ENCODE measurements at places on chromosomes 6 and 20.
A peak's percentile ranks its signal among the peaks of the same experiment; 100 is the strongest.

DNA sequence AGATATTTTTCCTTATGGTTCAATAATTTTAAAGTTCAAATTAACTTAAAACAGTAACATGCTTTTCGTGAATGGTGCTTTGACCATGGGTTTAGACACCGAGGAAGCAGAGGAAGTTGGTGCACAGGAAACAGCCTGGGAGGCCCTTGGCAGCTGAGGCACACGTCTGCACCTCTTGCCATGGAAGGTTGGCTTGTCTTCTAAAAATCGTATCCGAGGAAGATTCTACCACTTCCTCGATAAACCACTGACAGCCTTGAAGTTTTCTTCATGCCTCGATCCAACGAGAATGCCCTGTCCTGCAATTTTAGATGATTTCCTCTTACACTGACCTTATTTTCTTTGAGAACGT lies 12.2 kb downstream of the DLL1 start:
- no peak for DNase-seq

DNA sequence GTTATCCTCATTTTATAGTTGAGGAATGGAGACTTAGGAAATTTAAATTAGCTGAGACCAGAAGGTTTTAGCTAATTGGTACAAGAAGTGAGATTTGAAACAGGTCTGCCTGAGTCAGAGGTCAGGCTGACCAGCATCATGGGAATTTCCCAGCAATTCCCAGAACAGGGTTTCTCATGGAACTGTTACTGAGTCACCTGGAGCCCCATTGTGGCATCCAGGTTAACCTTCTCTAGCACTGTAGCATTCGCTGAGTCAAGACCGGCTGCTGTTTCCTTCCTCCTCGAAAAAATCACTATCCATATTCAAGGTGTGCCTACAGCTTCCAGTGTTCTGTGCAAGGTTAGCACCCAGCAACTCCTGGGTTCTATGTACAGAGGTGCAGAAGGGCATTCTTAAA lies 238.0 kb upstream of the MAN1A1 start:
- DNase-seq = no peak

DNA sequence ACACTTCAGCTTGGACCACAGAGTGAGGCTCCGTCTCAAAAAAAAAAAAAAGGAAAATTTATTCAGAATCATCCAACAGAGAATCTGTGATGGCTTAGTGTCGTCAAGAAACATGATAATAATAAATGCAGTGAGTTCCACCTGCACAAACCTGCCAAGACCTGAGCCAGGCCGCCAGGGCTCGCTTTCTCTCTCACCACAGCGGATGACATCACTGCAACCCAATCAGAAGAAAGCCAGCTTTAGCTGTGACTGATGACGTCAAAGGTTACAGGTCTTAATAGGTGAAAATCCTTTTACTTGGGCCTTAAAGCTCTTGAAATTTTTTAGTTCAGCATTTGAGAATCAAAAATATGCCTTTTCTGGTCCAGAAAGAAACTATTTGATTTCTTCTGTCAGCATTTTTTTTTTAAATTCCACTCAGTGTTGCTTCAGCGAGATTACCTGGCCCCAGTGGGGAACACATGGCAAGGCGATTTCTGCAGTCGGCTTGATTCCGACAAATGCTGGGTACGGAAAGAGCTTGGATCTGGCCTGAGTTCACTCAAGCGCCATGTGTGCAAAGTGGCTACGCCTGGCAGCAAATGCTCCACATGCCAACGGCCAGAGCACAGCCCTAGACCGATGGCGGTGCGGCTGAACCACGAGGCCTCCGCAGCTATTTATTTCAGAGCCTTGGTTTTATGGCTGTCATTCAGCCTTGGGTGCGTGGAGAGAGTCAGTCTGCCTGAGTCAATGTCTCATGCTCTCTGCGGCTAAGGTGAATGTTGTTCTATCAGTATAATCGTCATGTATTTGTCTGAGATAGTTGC lies 105.7 kb upstream of the QKI start:
- DNase-seq = no peak

- no peak for DNase-seq
These were observed 36.6 kb upstream of the GFOD1 start for GRCh38 chr6:13523826-13524622.

GRCh38 chr20:62861726-62862336 lies at the start of gene TCFL5:
Gene TCFL5, minus strand, starts transcription at chr20:62861822. Its CDS starts 152 bp downstream, at chr20:62861670.
- peak; percentile 62 for DNase-seq

GRCh38 chr6:30814146-30815040 lies 69.9 kb upstream of the DDR1 start:
- DNase-seq = no peak

DNA sequence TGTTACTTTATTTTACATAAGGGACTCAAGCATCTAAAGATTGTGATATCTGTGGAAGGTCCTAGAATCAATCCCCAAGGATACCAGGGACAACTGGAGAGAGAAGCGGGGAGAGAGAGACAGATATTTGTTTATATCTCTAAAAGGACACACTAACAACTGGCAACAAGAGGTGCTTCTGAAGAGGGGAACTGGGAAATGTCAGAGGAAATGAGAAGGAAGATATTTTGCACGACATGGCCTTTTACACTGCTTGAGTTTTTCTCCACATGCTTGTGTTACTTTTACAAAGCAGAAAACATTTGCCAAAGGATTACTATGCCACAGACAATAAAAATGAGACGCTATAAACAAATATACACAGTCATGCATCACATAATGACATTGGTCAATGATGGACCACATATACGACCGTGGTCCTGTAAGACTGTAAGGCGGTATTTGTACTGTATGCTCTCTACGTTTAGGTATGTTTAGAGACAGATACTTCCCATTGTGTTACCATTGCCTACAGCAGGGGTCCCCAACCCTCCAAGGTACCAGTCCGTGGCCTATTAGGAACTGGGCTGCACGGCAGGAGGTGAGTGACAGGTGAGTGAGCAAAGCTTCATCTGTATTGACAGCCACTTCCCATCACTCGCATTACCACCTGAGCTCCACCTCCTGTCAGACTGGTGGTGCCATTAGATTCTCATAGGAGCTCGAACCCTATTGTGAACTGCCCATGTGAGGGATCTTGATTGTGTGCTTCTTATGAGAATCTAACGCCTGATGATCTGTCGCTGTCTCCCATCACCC lies 64.6 kb upstream of the PTPN1 start:
- DNase-seq = no peak

DNA sequence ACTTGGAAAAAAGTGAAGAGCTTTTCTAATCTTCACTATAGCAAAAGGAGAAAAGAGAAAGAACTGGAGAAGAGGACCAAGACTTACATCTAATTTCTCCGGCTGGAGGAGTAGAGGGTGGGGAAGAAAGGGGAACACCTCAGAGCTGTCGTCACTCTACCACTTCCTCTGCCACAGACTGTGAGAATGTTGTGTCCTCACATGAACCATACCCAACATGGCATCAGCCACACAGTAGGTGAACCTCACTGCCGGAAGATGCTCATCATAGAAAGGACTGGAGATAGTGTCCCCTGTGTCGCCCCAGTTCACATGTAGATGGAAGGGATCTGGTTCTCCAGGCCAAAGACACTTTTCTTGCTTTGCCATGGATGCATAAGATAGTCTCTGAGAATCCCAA lies 604.4 kb upstream of the NOX3 start:
- no peak for DNase-seq

DNA sequence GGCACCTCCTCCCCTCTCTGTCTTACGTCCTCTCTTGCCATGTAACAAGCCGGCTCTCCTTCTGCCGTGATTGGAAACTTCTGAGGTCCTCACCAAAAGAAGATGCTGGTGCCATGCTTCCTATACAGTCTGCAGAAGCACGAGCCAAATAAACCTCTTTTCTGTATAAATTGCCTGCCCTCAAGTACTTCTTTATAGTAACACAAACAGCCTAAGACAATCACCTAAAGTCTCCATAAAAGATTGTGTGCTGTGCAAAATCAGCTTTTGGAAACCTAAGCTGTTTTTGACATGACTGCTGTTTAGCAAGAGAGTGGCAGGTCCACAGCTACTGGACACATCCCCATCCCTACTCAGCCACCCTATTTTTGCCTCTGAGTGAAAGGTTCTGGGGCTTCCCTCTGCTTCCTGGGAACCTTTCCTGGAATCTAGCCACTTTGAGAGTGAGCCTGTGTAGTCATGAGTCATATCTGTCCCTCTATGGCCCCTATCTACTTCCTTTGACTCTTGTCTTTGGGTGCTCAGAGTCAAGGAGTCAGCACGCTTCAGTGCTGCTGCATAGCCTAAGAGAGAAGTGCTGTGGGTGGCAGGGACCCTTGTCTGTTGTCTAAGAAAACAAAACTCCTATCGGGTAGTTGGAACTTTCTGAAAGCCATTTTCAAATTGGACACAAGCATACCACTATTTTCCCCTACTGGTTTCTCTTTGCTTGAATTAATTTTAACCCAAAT lies 110.0 kb downstream of the PPP1R14C start:
- no peak for DNase-seq

DNA sequence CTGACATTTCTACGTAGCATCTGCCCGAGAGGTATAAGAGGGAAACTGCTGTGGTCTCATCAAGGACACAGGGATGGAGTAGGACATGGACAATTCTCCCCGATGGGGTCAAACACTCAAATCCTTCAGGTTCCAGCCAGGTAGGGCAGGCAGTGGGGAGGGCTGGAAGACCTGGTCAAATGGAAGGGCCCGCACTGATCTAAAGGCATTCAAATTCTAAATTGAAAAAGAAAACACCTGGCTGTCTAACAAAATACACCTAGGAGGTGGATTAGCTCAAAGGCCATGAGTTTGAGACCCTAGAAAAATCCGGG lies 8.2 kb downstream of the DUSP15 start:
- DNase-seq = no peak

GRCh38 chr6:5466281-5467136 lies 205.2 kb downstream of the FARS2 start:
- no peak for DNase-seq

DNA sequence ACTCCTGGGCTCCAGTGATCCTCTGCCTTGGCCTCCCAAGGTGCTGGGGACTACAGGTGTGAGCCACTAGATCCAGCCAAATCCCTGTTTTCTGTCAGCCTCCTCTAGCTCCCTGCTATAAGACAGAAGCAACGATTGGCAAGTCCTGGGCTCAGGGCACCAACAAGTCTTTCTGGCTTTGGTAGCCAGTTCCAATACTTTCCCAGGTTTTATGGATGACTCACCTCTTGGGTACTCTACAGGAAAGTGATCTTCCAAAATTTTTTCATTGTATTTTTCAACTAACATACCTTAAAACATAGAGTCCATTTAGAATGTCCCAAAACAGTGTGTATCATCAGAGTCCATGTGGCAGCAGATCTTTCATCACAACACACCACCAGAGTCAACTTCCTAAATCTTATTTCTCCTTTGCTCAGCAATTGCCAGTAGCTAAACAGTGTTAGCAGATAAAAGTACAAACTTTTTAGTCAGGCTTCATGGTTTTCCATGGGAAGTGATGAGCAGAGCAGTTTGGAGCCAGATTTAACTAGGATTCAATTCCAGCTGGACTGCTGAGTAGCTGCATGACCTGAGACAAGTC lies 13.3 kb downstream of the GABBR1 start:
- DNase-seq = no peak

DNA sequence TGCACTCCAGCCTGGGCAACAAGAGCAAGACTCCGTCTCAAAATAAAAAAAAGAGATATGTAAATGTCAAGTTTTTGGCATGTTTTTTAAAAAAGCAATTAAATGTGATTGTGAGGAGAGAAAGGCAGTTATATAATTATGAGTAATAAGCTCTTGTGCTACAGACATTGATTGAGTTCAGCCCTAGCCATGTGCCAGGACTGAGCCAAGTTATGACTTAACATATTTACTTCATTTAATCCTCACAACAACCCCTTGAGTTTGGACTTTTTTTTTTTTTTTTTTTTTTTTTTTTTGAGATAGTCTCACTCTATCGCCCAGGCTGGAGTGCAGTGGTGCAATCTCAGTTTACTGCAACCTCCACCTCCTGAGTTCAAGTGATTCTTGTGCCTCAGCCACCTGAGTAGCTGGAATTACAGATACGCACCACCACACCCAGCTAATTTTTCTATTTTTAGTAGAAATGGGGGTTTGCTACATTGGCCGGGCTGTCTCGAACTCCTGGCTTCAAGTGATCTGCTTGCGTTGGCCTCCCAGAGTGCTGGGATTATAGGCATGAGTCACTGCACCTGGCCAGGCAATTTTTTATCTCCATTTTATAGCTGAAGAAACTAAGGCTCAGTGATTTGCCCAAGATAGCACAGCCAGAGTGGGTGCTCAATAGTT lies 15.0 kb upstream of the CSE1L start:
- no peak for DNase-seq

DNA sequence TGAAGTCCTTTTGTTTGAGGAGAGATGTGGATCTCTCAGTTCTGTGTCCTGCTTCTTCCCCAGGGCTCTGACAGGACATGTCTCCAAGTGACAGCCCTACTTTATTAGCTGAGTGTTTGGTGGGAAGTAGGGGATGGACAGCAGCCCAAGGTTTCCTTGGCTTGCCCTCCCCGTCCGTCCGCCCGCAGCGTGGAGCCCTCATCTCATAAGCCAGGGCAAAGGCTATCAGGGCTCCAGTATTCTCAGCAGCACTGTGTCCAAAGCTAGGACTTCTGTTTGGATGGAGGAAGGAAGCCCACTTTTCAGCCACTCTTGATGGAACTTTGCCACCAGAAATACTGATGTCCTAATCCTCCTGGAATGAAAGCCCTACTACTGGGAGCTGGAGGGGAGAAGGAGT lies 13.6 kb downstream of the CDC5L start:
- DNase-seq = no peak

GRCh38 chr6:88492241-88492640 lies 326.1 kb upstream of the CNR1 start:
- no peak for DNase-seq

- peak; percentile 33 for DNase-seq
These were observed 145.5 kb upstream of the RNF24 start for GRCh38 chr20:4160761-4161305.

GRCh38 chr6:28134015-28134414 lies 7.7 kb upstream of the ZKSCAN8 start:
- no peak for DNase-seq

DNA sequence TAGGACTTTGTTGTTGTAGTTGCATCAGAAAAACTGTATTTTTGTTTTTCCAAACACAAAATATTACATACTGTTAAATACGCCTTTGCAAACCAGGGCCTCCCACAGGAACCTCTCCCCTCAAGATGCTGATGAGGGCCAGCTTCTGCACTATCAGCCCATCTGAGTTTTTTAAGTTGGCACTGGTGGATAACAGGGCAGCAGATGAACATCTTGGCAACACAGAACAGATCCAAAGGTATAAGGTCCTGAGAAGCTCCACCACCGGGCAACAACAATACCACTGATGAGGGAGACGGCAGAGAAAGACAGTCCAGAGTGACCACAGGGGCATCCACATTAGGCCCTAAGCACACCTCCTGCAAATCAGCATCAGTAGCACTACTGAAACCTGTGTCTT lies 177.7 kb downstream of the DLL1 start:
- DNase-seq = no peak

- no peak for DNase-seq
These were observed 32.3 kb upstream of the MAP3K7 start for GRCh38 chr6:90619221-90619620.

- DNase-seq = peak; percentile 17
These were observed 65.5 kb downstream of the NRN1 start for GRCh38 chr6:5941188-5941587.

- DNase-seq = no peak
These were observed 248.0 kb upstream of the EYS start for GRCh38 chr6:65955034-65955433.

- no peak for DNase-seq
These were observed 141.0 kb upstream of the BTBD3 start for GRCh38 chr20:11776687-11777086.
